ENCODE measurements at places on chromosomes 7 and 10. TPM values are rescaled to one million over a fixed set of nuclear protein-coding genes. Genes with fewer than 3 reads are reported as not detected.

Gene OR2A12
- 0.35 TPM for total RNA-seq

Gene HMX2
- total RNA-seq = not detected

Gene MINPP1
- total RNA-seq = 35.3 TPM

Gene CYP3A7
- 1.1 TPM for total RNA-seq

Gene CLDN3
- total RNA-seq = not detected

Gene SORCS1
- 11.5 TPM for total RNA-seq

Gene COBL
- total RNA-seq = 0.92 TPM

Gene CLDN4
- total RNA-seq = 1.7 TPM

Gene ABCB4
- total RNA-seq = 0.64 TPM

Gene OR9A2
- not detected for total RNA-seq

Gene BICC1
- total RNA-seq = 3.3 TPM

Gene ARID5B
- 5.7 TPM for total RNA-seq

Gene PIK3CG
- total RNA-seq = 0.75 TPM

Gene C10orf62
- total RNA-seq = 2.6 TPM

Gene CTBP2
- total RNA-seq = 48.5 TPM

Gene NKX2-3
- total RNA-seq = not detected

Gene CUZD1
- 6.4 TPM for total RNA-seq

Gene GAD2
- total RNA-seq = 0.08 TPM

Gene LIPN
- total RNA-seq = not detected

Gene TFPI2
- 1.2 TPM for total RNA-seq

Gene MET
- total RNA-seq = 8.5 TPM

Gene PHKG1
- total RNA-seq = 1.8 TPM

Gene SAMD9L
- total RNA-seq = 0.28 TPM

Gene EFCAB10
- total RNA-seq = 4.0 TPM

Gene ZNF735
- total RNA-seq = not detected

Gene MCM10
- total RNA-seq = 1.3 TPM

Gene ZEB1
- total RNA-seq = 52.1 TPM

Gene LAMB1
- 361 TPM for total RNA-seq

Data from motor neuron (in vitro differentiated cells).